ENCODE measurements at places on chromosomes 3 and 15. TPM values are rescaled to one million over a fixed set of nuclear protein-coding genes. Genes with fewer than 3 reads are reported as not detected.

The HEG1 gene
- total RNA-seq = 27.6 TPM

The MINAR1 gene
- total RNA-seq = 0.32 TPM

The LNP1 gene
- 1.7 TPM for total RNA-seq

The ASB14 gene
- not detected for total RNA-seq

The CCDC39 gene
- not detected for total RNA-seq

- no peak overlapping the region for H3K4me3 ChIP-seq
- no peaks in the 10 kb centered on the region for H3K4me1 ChIP-seq
- no peak overlapping the region for H3K27ac ChIP-seq
Observed at GRCh38 chr3:22981166-22981565, 222.0 kb upstream of the UBE2E2 start.

DNA sequence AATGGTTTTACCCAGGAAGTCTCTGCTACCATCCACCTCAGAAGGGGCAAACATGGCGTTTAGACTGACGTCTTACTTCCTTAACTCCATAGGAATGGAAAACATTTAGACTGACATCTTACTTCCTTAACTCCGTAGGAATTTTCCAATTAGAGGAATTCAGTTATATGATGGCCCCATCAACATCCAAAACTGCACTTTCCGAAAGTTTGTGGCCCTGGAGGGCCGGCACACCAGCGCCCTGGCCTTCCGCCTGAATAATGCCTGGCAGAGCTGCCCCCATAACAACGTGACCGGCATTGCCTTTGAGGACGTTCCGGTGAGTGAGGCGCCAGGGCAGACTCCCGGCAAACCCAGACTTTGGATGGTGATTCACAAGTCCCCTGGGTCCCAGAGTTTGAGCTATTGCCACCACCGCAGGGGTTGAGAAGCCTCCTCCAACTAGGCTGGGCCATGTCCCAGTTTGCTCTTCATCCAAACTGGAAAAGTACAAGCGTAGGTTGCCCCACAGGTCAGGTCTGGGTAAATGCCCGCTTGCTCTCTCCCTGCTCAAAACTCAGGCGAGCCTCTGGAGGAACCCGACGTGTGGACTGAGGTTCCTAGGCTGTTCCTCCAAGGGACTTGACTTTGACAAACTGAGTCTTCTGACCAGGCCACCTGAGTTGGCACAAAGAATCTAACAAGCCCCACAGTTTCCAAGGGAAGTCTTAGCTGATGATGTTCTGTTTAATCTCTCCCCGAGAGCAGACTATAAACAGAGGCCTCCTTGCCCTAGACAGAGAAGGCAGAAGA lies 57.7 kb downstream of the MESD start:
- DNase-seq = no peak
- H3K36me3 ChIP-seq = no peaks in the 10 kb centered on the region
- no peaks in the 10 kb centered on the region for H3K27me3 ChIP-seq
- no peak overlapping the region for H3K27ac ChIP-seq
- H3K4me1 ChIP-seq = no peaks in the 10 kb centered on the region

- no peak overlapping the region for H3K4me3 ChIP-seq
- no peak overlapping the region for H3K27ac ChIP-seq
- H3K27me3 ChIP-seq = no peaks in the 10 kb centered on the region
- no peak for DNase-seq
- no peaks in the 10 kb centered on the region for H3K36me3 ChIP-seq
Observed at GRCh38 chr3:159907828-159908227, 80.8 kb upstream of the IL12A start.

The EFCAB12 gene
- 1.2 TPM for total RNA-seq

DNA sequence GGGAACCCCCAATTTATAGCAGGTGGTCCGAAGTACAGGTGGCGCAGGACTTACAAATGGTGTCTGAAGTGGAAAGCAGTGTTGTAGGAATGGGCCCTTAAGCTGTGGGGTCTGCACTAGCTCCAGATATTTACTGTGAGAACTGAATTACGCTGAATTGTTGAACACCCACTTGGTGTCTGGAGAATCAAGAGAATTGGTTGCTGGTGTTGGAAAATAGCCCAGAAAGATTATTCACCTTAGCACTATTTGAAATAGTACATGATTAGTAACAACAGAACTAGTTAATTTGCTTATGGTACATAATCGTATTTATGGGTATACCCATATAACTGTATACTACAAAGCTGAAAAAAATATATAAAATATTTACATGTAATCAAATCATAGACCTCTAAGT lies 64.8 kb downstream of the ADAM10 start:
- H3K27me3 ChIP-seq = no peaks in the 10 kb centered on the region
- H3K4me1 ChIP-seq = peaks cover 7% of the 10 kb centered on the region
- no peak overlapping the region for H3K4me3 ChIP-seq
- H3K27ac ChIP-seq = no peak overlapping the region
- DNase-seq = no peak

DNA sequence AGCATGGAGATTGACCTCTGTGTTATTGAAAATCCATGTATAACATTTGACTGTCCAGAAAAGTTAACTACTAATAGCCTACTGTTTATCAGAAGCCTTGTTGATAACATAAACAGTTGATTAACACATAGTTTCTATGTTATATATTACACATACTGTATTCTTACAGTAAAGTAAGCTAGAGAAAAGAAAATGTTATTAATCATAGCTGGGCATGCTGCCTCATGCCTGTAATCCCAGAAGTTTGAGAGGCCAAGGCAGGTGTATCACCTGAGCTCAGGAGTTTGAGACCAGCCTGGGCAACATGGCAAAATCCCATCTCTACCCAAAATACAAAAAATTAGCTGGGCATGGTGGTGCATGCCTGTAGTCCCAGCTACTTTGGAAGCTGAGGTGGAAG lies 163.3 kb downstream of the EPHA6 start:
- no peak overlapping the region for H3K27ac ChIP-seq
- H3K4me1 ChIP-seq = no peaks in the 10 kb centered on the region
- DNase-seq = no peak
- H3K4me3 ChIP-seq = no peak overlapping the region
- H3K36me3 ChIP-seq = no peaks in the 10 kb centered on the region
- no peaks in the 10 kb centered on the region for H3K27me3 ChIP-seq

DNA sequence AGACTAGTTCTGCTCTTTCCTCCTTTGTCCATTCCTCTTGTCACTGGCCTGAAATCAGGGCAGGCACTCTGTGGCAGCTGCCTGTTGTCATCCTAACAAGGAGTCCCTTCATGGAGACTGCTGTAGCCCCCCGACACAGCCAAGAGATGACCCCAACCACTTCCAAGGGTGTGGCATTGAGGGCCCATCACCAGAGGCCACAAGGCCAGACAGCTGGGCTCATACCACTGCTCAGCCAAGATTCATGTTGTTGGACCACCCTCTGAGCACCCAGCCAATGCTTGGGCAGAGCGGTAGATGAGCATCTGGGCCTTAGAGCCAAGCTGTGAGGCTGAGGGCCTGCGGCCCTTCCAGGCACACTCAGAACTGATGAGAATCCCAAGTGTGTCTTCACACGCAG lies 85.4 kb downstream of the EPHB1 start:
- no peaks in the 10 kb centered on the region for H3K4me1 ChIP-seq
- H3K36me3 ChIP-seq = no peaks in the 10 kb centered on the region
- no peak overlapping the region for H3K4me3 ChIP-seq
- no peak overlapping the region for H3K27ac ChIP-seq
- peaks cover 4% of the 10 kb centered on the region for H3K27me3 ChIP-seq
- DNase-seq = no peak

DNA sequence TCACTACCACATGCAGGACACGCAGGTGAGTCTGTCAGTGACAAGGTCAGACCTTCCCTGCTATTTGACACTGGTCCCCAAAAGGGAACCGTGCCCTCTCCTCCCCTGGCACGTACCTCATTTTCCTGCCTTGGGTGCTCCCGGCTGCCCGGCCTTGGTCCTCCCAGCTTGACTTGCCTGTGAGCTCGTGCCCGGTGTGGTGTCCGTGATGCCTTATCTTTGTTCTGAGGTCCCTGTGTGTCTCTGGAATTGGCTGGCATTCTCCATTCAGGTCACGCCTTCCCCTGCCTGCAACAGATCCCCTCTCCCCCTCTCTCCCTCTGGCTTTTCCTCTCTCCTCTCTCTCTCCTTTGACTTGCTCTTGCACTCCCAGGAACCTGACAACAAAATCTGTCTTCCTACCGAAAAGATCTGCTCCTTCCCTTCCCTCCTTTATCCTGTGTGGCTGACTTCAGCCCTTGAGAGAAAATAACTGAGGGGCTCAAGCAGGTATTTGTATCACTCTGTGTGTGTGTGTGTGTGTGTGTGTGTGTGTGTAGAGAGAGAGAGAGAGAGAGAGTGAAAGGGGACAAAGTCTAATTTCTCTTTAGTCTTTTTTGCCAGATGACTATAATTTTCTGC lies at the start of gene MASP1:
MASP1 (minus strand) TSS at position 226 of the 621 bp plus-strand sequence; CDS start at position 121, 105 bp downstream.
- no peak within 1 kb of the TSS for H3K27ac ChIP-seq
- peaks cover 15% of the 10 kb centered on the region for H3K27me3 ChIP-seq
- no peaks in the 10 kb centered on the region for H3K36me3 ChIP-seq
- H3K4me1 ChIP-seq = no peaks in the 10 kb centered on the region
- no peak for DNase-seq

DNA sequence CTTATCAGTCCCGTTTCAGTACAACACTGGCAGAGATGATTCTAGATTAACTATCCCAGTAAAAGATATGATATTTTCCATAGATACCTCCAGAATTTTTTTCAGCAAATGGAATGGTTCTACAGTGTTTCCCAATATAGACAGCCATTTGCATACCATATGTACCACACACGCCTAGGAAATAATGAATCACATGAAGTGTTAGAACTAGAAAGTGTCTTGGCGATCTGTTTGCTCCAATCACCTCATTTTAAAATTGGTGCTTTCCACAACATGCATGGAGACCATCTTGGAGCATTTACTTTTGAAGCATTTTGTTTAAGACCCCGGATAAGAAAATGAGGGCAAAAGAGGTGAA lies 2.0 kb downstream of the C2CD4A start:
- H3K4me3 ChIP-seq = peak overlapping the region; percentile 13
- peaks cover 23% of the 10 kb centered on the region for H3K27me3 ChIP-seq
- H3K36me3 ChIP-seq = no peaks in the 10 kb centered on the region
- no peak overlapping the region for H3K27ac ChIP-seq

GRCh38 chr15:94021621-94022320 lies 209.6 kb upstream of the MCTP2 start:
- no peak for DNase-seq
- no peak overlapping the region for H3K4me3 ChIP-seq
- peaks cover 2% of the 10 kb centered on the region for H3K27me3 ChIP-seq
- H3K36me3 ChIP-seq = no peaks in the 10 kb centered on the region

DNA sequence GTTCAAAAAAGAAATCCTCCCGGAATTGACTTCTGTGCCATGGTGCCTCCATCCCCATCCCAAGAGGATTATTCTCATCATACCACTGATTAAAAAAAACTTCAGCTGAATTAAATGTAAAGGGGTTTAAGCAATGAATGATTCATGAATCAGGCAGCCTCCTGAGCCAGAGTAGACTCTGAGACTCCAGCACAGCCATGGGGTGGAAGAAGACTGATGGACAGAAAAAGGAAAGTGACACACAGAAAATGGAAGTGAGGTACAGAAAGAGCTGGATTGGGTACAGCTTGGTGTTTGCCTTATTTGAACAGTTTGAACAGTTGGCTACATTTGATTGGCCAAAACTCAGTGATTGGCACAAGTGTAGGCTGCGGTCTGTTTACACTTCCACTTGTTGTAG lies 224.8 kb upstream of the ATP10A start:
- H3K27me3 ChIP-seq = no peaks in the 10 kb centered on the region
- no peak overlapping the region for H3K27ac ChIP-seq
- H3K36me3 ChIP-seq = no peaks in the 10 kb centered on the region
- no peak for DNase-seq
- no peak overlapping the region for H3K4me3 ChIP-seq

DNA sequence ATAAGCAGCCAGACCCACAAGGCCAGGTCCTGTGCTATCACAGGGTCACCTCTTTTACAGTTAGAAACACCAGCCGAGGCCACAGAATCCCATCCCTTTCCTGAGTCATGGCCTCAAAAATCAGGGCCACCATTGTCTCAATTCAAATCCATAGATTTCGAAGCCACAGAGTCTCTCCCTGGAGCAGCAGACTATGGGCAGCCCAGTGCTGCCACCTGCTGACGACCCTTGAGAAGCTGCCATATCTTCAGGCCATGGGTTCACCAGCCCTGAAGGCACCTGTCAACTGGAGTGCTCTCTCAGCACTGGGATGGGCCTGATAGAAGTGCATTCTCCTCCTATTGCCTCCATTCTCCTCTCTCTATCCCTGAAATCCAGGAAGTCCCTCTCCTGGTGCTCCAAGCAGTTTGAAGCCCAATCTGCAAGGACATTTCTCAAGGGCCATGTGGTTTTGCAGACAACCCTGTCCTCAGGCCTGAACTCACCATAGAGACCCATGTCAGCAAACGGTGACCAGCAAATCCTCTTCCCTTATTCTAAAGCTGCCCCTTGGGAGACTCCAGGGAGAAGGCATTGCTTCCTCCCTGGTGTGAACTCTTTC lies 39.6 kb downstream of the TGM4 start:
- no peaks in the 10 kb centered on the region for H3K4me1 ChIP-seq
- H3K4me3 ChIP-seq = no peak overlapping the region
- H3K36me3 ChIP-seq = peaks cover 5% of the 10 kb centered on the region
- DNase-seq = peak; percentile 67

The PLA2G4B gene
- total RNA-seq = 50.4 TPM

- no peaks in the 10 kb centered on the region for H3K4me1 ChIP-seq
- H3K4me3 ChIP-seq = no peak overlapping the region
Observed at GRCh38 chr3:68931406-68932149, 769 bp downstream of the TAFA4 start.

DNA sequence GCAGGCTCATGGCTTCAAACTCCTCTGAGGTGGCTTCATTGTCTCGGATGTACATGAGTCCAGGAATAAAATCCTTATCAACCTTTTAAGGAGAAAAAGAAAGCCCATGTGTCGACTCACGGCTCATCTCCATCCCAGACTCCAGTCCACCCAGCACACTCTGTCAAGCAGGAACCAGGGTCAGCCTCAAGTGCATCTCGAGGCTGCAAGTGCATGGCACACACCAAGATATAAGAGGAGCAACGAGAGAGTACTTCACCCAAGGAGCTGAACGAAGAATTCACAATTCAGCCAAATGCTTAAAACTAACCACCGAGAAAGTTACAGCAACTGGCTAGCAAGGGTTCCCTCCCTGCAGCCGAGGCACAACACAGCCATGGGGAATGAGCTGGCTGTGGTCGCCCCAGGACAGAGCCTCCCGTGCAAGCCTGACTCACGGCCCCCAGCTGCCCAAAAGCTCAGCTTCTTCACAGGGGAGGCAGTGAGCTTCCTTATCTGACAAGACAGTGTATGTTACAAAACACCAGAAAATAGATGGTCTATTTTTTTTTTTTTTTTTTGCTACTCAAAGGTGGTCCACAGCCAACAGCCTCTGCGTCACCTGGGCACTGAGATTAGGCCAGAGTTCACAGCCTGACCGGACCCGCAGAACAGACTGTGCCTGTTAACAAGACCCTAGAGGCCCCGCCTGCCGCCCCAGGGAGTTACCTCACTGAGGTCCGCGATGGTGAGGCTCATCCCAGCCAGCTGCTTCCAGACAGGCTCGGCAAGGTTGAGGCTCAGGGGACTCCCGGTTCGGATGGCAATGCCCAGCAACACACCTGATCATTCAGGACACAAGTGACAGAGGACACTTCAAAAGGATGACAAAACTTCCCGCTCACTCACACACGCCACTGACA lies 15.9 kb upstream of the OCA2 start:
- DNase-seq = no peak
- no peak overlapping the region for H3K4me3 ChIP-seq
- H3K27ac ChIP-seq = no peak overlapping the region
- H3K36me3 ChIP-seq = peaks cover 48% of the 10 kb centered on the region

The SLC38A3 gene
- total RNA-seq = 0.35 TPM

The NEK10 gene
- total RNA-seq = 2.2 TPM

GRCh38 chr3:30691944-30692343 lies 85.5 kb downstream of the TGFBR2 start:
- no peaks in the 10 kb centered on the region for H3K27me3 ChIP-seq
- peaks cover 16% of the 10 kb centered on the region for H3K36me3 ChIP-seq
- peaks cover 31% of the 10 kb centered on the region for H3K4me1 ChIP-seq
- no peak overlapping the region for H3K4me3 ChIP-seq

All from T-cell (primary cell).